ENCODE measurements at places on chromosomes 2 and 18.

DNA sequence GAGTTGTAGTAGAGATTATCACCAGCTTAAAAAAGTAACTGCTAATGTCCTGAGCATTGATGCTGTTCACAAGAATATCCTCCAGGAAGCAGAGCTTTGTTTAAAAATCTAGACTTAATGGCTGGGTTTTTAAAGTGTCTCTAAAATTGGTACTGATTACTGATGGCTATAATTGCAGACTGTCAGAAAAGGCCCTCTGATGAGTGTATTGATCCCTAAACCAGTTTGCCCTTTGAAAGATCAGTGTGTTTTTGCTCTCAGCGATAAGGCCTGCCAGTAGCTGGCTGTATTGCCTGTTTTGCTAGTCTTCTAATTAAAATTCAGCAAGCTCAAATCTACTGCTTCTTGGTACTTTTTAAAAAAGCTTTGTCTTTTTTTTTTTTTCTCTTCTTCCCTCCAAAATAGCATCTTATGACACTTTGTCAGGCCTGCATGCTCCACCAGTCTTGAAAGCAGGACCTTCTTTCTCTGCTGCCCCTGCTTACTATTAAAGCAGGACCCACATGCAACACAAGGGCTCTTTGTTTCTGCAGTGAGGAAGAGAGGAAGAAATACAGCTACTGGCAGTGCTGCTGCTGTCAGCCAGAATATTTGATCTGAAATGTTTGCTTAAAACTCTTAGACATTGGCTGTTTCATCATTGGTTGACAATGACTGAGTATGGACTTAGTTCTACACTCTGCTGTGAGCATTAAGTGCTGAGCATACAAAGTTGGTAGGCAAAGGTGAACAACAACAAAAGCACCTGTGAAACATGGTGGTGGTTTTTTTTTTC is 1.8 kb downstream of the SEC11C start:
- DNase-seq: no peak

DNA sequence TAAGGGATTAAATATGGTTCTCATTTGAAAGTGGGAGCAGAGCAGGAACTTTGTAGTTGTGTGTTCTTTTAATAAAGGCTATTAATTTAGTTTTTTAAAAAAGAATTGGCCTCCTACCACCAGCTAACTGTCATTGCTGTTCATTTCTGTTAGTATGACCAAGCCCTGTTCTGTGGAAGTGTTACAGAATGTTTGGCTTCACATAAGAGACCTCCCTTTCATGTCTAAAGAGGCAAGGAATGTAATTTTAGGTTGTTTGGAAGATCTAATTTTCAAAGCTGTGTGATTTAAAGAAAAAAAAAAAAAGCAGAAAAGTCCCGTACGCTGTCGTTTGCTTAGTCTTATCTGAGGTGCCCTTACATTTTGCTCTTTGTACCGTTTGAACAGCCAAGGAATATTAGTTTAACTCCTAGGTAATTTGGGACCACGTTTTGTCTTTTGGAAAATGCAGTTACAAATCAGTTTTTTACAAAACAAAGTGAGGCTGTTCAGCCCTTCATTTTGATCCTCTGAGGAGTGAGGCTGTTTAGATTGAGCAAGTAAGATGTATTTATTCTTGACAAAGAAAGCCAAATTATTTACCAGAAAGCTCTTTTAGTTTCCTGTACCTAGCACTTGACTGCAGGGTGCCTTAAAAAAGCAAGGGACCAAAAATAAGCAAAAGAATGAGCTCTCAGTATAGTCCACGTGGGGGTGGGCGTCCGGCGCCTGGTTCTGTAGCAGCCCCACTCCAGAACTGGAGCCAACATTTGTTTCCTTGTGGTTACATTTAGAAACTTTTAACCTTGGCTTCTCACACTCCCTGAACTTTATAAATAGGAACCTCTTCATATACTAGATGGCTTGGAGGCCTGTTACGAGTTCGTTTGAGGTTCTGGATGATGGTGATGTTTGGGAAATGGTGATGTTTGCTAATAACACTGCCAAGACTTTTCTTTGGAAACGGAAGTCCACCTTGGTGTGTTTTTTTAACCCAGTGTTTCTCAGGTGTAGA is 136.2 kb downstream of the FMNL2 start:
- DNase-seq: no peak

DNA sequence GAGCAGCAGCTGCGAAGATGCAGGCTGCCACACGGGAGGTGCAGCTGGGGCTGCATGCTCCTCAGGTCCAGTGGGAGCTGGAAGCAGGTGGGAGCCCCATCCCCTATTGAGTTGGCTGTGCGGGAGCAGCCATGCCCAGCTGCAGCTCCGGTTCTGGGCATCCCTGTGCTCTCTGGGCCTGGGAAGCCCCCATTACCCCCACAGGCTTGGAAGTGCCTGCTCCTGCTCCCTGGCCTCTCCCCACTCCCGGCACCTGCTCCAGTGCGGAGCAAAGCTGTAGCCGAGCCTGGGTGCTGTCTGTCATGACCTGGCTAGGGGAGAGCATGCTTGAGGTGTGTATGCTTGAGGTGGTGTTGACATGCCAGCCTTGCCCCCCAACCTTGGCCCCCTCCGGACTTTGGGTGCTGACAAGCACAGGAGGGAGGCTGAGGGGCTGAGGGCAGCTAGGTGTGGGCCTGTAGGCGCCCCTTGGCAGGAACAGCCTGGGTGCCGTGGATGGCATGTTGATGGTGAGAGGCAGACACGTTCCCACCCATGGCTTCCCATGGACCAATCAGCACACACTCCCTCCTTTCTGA is 21.5 kb downstream of the ANKRD29 start:
- DNase-seq: no peak

- DNase-seq: no peak
These were observed 191.9 kb upstream of the GYPC start for GRCh38 chr2:126463892-126464674.

DNA sequence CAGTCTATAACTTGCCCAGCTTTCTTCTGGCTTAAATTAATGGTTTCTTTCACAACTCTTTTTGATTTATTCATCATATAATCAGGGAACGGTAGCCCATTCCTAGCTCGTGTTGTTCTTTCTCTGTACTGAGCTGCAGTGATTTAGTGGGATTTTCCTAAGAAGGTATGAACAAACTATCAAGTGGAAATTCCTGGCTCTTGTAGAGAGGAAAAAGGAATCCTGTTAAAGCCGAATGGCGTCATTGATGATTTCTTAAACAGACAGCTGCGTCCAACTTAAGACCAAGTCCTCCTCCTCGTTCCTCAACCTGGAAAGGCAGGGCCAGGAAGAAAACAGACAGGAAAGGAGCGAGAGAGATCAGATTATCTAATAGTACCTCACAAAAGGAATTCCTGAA is 69.2 kb upstream of the CABLES1 start:
- peak; percentile 56 for DNase-seq

GRCh38 chr2:14614017-14614416 is 18.5 kb upstream of the LRATD1 start:
- peak; percentile 86 for DNase-seq

DNA sequence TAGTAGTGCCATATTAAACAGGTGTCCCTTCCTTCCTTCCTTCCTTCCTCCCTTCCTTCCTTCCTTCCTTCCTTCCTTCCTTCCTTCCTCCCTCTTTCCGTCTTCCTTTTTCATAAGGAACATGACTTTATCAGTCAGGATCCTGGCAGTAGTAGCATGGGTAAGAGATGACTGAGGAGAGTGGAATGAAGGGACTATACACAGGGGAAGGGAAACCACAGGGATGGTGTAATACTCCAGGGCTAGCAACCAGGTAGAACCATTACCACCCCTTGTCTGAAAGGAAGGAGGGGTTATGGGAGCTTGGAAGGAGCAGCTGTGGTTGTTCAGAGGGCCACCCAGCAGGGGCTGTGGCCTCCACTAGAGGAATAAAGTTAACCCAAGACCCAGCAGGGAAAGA is 23.2 kb upstream of the KDM3A start:
- DNase-seq: peak; percentile 73

DNA sequence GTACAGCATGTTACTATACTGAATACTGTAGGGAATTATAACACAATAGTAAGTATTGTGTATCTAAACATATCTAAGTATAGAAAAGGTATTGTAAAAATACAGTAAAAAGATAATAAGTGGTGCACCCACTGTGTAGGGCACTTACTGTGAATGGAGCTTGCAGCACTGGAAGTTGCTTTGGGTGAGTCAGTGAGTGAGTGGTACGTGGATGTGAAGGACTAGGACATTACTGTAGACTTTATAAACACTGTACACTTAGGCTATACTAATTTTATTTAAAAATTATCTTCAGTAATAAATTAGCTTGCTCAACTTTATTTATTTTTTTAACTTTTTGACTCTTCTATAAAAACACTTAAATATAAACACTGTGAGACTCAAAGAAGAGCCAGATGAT is 82.6 kb downstream of the MTA3 start:
- DNase-seq: no peak

DNA sequence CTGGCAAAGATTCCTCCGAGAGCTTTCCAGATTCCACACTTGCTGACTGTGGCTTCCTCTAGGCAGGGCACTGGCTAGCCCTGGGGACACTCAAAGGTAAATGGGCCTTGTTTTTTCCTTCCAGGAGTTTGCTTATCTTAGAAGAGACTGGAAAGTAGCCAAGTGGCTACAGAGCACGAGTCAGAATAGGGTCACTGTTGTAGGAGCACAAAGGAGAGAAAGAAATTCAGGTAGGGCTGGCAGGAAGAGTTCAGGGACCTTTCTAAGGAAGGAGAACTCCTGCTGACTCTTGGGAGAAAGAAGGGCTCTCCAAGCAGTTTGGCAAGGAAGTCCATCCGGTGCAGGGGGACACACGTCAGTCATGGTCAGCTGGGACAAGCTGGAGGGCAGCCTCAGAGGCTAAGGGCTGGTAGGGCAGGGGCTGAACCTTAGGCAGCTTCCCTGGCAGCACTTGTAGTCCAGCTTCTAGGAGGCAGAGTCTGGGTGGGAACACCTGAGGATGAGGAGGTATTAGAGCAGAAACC is 39.5 kb downstream of the NIFK start:
- DNase-seq: peak; percentile 5

GRCh38 chr2:69103419-69103818 is 90.4 kb downstream of the ANTXR1 start:
- no peak for DNase-seq

DNA sequence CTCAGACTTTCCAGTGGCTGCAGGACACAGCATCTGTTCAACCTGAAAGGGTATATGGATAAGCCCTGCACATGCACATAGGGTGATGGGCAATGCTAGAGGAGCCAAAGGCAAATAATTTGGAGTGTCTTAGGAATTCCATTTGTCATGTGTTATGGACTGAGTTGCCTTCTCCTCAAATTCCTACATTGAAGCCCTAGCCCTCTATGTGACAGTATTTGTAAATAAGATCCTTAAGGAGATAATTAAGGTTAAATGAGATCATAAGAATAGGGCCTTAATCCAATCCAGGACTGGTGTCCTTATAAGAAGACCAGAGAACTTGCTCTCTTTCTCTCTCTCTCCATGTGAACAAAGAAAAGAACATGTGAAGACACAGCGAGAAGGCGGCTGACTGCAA is 42.9 kb upstream of the CREG2 start:
- peak; percentile 53 for DNase-seq

DNA sequence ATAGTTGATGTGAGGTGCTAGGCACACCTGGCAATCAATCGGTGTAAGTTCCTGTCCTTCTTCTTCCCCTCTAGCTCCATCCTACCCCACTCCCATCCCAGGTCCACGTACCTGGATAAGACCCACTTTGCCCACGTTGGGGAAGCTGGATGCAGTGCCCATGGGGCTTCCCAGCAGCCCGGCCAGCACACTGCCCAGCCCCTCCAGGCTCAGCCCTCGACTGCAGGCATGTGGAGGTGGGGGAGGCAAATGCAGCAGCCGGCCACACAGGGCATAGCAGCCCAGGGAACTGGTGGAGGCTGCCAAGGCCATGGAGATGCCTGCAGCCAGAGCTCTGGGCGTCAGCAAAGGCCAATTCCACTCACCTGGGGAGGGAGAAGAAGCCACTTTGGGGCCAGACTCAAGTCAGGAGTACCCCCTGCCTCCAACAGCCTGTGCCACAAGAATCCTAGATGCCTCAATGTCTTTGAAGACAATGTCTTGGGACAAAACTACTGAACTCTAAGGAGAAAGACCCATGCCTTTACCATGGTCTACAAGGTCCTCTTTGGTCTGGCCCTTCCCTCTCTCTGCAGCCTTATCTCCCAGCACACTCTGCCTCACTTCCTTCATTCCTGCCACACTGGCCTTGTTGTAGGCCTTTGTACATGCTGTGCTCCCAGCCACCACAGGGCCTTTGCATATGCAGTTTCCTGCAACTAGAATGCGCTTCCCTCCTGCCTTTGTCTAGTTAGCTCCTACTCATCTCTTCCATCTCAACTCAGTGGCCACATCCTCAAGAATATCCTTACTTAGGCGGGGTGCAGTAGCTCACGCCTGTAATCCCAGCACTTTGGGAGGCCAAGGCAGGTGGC is 4.5 kb downstream of the SLC23A3 start:
- DNase-seq: no peak

DNA sequence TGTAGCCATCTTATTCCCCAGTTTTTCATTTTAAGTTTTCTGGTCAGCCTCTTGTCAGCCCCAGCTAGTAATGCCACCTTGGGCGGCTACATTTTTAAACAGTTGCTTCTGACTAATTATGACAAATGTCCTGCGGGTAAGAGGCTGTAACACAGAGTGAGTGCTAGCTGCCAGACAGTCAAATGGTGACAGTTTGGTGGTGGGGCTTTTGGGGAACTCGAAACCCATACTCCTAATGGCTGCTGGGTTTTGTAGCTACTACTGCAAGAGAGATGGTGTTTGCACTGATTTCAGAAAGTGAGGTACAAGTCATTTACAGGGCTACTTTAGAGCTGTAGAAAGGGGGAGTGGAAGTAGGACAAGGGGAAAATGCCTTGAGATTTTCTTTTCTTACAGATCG is 48.2 kb downstream of the ZCCHC2 start:
- DNase-seq: no peak

- no peak for DNase-seq
These were observed 349.6 kb upstream of the CWC22 start for GRCh38 chr2:180356676-180357075.
